ENCODE measurements at places on chromosomes 3 and 15.

DNA sequence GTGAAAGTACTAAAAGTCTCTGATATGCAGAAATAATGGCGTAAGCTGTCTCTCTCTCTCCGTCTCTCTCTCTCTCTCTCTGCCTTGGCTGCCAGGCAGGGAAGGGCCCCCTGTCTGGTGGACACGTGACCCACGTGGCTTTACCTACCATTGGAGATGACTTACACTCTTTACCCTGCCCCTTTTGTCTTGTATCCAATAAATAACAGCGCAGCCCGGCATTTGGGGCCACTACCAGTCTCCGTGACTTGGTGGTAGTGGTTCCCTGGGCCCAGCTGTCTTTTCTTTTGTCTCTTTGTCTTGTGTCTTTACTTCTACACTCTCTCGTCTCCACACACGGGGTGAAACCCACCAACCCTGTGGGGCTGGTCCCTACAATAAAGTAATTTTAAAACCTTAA, 12.2 kb upstream of the TMEM40 start:
- no peak for DNase-seq

- DNase-seq, result peak; percentile 3
Observed at GRCh38 chr3:141738891-141739363, 829 bp downstream of the RNF7 start.

GRCh38 chr3:192905980-192906678, 11.5 kb downstream of the MB21D2 start:
- DNase-seq, result no peak

- no peak for DNase-seq
Observed at GRCh38 chr3:33071946-33072345, 25.0 kb downstream of the GLB1 start.

GRCh38 chr3:124856677-124857076, 30.5 kb downstream of the ITGB5 start:
- DNase-seq, result no peak

- no peak for DNase-seq
Observed at GRCh38 chr15:77145370-77145769, 74.5 kb upstream of the TSPAN3 start.

GRCh38 chr3:70392227-70392626, 79.8 kb upstream of the MDFIC2 start:
- DNase-seq, result no peak

Measured in stimulated activated CD8-positive, alpha-beta memory T cell treated with anti-CD3 and anti-CD28 coated beads, Interleukin-7, amount 100 ng/mL, for 4 hours (primary cell).